ENCODE measurements at places on chromosomes 11 and 22. TPM values are rescaled to one million over a fixed set of nuclear protein-coding genes. Genes with fewer than 3 reads are reported as not detected.

The CLDN5 gene
- 9.3 TPM for total RNA-seq

The C11orf91 gene
- total RNA-seq, result not detected

The PLAAT3 gene
- 2.8 TPM for total RNA-seq

The C11orf42 gene
- not detected for total RNA-seq

The CD3D gene
- total RNA-seq, result 122 TPM

The MS4A8 gene
- not detected for total RNA-seq

The MUC2 gene
- total RNA-seq, result not detected

The CHRM4 gene
- 1.3 TPM for total RNA-seq

The CARNS1 gene
- total RNA-seq, result 3.3 TPM

The CDC42BPG gene
- total RNA-seq, result 1.7 TPM

Measured in mononuclear cell (primary cell).